ENCODE measurements at places on chromosomes 6 and 20.
A peak's percentile ranks its signal among the peaks of the same experiment; 100 is the strongest.

- no peak for DNase-seq
Measured at GRCh38 chr6:6005051-6006005, 1.4 kb downstream of the NRN1 start.

GRCh38 chr20:52142757-52143156 lies 48.8 kb downstream of the ZFP64 start:
- DNase-seq, result no peak

DNA sequence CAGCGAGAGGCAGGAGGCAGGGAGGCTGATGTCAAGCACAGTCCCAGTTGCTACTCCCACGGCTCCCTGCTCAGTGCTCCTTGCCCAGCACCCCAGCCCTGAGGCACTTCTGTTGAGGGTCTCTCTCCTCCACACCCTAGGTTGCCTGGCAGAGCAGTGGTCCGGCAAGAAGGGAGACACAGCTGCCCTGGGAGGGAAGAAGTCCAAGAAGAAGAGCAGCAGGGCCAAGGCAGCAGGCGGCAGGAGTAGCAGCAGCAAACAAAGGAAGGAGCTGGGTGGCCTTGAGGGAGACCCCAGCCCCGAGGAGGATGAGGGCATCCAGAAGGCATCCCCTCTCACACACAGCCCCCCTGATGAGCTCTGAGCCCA lies 9.1 kb downstream of the CNPY3 start:
- no peak for DNase-seq

DNA sequence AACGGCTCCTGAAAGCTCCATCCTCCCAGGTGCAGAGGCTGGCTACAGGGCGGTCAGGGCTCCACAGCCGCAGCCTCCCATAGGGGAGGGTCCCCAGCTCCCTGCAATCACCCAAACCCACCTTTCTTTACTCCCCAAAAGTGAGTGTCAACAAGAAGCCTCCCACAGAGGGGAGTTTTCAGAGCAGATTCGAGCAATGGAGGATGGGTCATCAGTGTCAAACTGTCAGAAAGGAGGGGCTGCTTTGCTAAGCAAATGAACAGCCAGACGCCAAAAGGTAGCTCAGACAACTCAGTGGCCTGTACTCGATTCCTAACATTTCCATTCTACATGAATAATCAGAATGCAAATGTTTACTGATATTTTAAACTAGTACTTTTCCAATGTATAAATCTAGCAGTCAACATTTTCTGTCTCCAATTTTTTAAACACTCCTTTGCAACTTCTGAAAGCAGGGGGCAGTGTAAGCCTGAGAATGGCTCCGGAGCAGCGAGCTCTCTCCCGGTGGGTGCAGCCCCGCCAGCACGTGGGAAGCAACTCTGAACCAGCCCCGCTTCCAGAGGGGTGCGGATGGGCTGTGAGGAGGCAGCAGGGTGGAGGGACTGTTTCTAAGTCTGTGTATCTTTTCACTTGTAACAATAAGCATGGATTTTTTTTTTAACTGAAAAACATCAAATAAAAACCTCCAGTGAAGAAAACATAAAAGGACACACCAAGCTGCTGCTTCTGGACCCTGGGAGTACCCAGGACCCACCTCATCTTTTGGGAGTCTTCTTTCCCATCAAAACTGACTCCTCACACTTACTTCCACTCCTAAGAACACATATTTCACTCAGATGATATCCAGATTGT lies 54.9 kb downstream of the TAF4 start:
- DNase-seq, result peak; percentile 22

GRCh38 chr20:19001177-19001576 lies 187.6 kb downstream of the SCP2D1 start:
- DNase-seq, result no peak

DNA sequence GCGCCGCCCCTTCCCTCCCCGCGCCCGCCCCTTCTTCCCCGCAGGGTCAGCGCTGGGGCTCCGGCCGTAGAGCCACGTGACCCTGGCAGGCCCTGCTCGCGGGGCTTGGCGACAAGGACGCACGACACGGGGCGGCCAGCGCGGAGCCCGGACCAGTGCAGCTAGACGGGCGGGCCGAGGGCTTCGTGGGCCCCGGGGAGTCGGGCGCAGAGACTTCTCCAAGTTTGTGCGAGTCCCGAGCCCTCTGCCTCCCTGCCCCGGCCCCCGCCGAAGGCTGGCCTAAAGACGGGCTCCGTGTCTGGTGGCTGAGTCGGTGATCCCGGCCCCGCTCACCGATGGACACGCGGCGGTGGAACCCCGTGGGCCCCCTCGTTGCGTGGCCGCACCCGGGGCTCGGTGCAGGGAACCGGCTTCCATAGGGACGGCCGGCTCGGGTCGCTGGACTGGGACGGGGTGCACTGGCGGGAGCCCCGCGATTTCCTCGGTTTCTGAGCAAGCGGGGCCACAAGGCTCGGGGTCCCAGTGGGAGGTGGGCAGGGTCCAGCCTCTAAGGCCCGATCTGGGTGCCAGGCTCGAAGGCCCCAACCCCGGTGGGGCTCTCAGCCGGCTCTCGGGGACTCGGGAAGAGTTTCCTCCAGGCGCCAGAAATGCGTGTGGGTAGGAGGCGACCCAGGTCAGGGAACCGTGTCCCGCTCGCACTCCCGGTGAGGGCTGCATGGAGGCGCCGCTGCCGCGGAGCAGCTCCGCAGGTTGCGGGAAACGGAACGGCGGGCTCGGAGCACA lies 452 bp upstream of the GATA5 start:
- no peak for DNase-seq

GRCh38 chr20:19211661-19212468 lies 577 bp upstream of the SLC24A3 start:
- no peak for DNase-seq

GRCh38 chr6:14109411-14109826 lies 8.2 kb upstream of the CD83 start:
- DNase-seq, result no peak
